T1000 (cell line): ENCODE measurements at places on chromosomes 3 and 15.
A peak's percentile ranks its signal among the peaks of the same experiment; 100 is the strongest.

- DNase-seq = no peak
Measured at GRCh38 chr3:67064105-67064504, 66.0 kb downstream of the KBTBD8 start.

DNA sequence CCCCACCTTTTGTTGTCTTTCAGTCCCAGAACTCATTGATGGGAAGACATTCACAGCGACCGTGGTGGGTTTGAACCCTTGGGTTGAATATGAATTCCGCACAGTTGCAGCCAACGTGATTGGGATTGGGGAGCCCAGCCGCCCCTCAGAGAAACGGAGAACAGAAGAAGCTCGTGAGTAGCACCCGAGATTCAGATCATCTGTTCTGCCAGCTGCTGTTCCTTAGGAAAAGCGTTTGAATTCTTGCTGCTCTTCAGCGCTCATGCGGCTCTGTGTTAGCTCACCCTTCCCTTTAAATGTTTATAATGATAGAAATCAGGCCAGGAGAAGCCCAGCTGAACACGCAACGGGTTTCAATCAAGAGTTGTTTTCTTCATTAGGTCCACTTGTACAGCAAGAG lies 73.0 kb downstream of the IL5RA start:
- no peak for DNase-seq

- no peak for DNase-seq
Measured at GRCh38 chr3:101873619-101874018, 24.3 kb downstream of the NFKBIZ start.

DNA sequence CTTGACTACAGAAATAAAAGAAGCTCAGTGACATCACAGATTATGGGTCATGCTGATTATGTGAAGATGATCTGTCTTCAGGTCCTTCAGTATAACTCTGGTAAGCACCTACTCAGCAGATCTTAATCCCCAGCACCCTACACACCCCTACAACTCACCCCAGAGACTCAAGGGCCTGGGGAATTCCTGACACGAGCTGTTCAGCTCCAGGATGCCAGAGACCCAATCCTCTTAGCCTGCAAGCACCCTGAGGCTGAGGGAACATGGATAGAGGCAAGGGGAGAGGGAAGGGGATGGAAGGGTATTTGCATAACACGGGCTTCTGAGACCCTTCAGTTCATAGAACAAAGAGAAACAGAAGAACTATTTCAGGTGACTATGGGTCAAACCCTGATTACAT lies 13.0 kb downstream of the GLB1 start:
- no peak for DNase-seq

- DNase-seq = no peak
Measured at GRCh38 chr15:89303986-89304385, 30.6 kb downstream of the POLG start.

DNA sequence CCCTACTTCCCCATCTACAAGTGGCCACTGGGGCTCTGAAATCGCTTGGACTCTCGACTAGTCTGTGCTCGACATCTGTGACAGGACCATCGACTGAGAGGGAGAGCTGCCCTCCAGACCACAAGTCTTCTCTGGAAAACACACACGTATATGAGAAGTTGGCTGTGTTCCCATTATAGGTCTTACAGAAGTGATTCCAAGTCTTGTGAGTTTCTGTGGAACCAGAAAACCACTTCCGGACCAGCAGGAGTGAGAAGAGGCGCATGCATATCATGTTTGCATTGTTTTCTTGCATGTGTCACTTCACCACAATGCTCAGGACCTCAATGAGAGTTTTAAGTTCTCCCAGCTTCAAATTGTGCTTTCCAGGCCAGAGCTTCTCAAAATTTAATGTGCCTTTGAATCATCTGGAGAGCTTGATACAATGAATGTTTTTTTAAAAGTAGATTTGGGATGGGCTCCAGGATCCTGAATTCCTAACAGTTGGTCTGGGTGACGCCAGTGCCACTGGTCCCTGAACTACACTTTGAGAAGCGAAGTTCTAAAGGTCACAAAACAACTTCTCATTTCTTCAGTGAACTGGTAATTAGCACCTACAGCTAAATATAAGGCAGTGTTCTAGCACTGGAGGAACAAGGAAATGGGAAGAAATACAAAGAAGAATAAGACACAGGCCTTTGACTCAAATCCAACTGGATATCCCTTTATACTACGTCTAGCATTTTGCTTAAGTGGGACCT lies 15.7 kb downstream of the LIPC start:
- no peak for DNase-seq

DNA sequence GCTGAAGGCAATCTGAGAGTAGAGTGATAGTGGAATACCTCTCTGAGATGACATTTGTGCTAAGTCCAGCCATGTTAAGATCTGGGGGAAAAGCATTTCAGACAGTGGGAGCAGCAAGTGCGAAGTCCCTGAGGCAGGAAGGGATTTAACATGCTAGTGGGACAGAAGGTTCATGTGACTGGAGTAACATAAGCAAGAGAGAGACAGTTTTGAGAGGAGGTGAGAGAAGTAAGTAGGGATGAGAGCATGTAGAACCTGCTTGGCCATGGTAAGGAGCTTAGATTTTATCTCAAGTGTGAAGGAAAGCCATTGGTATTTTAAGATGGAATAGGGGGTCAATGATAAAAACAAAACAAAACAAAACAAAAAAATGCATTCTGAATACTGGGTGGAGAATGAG lies 358.6 kb upstream of the KCNH8 start:
- DNase-seq = no peak

DNA sequence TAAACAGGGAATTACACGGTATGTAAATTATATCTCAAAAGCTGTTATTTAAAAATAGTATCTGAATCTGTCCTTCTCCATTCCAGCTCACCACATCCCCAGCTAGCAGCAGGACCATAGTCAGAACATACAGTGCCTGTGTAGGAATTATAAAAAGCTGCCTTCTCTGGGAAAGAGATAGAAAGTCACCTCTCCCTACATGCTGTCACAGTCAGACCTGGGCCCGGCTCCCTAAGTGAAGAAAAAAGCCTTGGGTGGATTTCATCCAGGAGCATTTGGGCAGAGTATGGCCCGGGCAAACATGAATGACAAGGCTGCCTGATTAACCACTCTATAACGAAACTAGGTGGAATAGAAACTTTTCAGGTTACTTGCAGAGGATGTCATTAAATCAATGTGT lies 144.1 kb downstream of the CNTN3 start:
- DNase-seq = no peak

- no peak for DNase-seq
Measured at GRCh38 chr15:79494963-79495755, 63.0 kb downstream of the MINAR1 start.

DNA sequence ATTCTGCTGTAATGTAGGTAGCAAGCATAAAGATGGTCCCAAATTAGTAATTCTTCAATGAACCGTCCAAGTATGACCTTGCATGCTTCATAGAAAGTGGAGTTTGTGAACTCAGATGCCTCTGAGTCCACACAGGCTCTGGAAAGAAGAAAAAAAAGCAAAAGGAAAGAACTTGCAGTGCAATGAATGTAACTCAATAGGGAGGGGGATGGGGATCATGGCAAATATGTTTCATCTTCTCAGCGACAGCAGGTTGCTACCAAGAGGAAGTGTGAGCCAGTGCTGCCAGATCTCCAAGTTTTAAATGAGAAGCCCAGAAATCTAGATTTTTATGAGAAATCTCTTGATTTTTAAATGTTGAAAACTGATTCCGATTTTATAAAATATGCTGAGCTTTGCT lies 50.3 kb downstream of the IL20RB start:
- DNase-seq = no peak

GRCh38 chr15:70272565-70273355 lies 175.0 kb upstream of the TLE3 start:
- DNase-seq = no peak

DNA sequence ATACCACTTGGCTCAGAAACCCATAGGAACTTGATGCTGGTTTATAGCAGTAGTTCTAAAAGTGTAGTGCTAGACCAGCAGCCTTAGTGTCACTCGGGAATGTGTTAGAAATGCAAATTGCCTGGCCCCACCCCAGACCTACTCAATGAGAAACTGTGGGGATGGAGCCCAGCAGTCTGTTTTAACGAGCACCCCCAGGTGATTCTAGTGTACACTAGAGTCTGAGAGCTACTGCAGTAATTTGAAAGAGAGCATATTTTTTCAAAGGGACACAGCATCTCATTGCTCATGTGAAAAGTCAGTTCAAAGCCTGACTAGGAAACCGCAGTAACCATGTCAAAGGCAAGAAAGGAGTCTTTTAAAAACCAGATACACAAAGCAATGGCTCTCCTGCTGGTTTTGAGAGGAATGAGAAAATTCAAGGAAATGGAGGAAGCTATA lies 313.4 kb downstream of the SQOR start:
- DNase-seq = no peak

- DNase-seq = no peak
Measured at GRCh38 chr3:175896655-175897054, 1037.5 kb downstream of the NAALADL2 start.

DNA sequence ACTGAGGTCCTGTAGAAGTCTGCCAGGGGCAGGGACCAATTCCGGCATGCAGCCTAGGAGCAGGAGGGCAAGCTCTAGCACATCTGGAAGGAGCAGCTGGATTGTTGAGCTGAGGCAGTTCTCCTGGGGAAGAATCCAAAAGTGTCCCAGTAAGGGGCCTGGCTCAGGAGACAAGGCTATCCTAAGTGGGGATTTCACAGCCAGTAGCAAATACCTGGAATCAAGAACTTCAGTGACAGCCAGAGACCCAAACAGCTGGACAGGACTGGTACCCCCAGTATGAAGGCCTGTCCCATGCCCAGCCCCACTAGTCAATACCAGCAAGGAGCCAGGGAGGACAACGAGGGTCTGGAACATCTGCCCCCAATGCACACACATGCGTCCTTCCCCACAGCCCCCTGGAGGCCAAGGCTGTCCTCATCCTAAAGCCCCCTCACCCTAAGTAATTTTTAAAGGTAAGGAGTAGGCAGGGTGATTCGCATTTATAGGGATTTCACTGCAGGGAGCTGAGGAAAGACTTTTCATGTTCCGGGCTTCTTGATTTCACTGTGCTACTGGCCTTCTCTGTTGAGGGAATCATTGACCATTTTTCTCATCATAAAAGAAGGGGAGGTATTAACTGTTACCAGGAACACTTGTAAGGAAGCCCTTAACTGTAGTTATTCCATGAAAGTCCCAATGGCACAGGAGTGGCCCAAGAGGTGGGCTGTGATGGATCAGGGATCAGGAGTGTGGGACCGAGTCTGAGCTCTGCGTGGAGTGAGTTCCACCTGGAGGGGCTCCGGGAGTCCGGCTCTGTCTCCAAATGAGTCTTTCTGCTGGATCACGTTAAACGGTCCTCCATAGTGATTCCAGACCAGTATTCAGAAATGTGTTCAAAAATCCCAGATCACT lies 2.6 kb upstream of the CHSY1 start:
- no peak for DNase-seq

GRCh38 chr3:113658107-113658506 lies 38.3 kb downstream of the USF3 start:
- no peak for DNase-seq

- no peak for DNase-seq
Measured at GRCh38 chr3:74167926-74168325, 446.5 kb downstream of the CNTN3 start.

DNA sequence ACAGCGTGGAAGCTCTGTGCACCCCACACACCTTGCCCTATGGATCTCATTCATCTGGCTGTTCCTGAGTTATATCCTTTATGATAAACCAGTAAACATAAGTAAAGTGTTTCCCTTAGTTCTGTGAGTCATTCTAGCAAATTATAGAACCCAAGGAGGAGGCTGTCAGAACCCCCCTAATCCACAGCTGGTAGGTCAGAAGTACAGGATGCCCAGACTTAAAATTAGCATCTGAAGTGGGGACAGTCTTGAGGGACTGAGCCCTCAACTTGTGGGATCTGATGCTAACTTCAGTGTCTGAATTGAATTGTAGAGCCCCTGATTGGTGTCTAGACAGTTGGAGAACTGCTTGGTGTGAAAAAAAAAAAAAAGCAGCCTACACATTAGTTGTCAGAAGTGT lies 75.1 kb downstream of the B3GNT5 start:
- no peak for DNase-seq

DNA sequence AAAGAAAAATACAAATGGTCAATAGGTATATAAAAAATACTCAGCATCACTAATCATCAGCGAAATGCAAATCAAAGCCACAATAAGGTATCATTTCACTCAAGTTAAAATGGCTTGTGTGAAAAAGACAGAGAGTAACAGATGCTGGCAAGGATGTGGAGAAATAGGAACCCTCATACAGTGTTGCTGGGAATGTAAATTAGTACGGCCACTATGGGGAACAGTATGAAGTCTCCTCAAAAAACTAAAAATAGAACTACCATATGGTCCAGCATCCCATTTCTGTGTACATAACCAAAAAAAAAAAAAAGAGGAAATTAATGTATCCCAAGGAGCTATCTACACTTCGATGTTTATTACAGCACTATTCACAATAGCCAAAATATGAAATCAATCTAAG lies 98.1 kb upstream of the TGFBR2 start:
- DNase-seq = no peak

- no peak for DNase-seq
Measured at GRCh38 chr15:93515256-93516051, 426.4 kb upstream of the RGMA start.

- DNase-seq = no peak
Measured at GRCh38 chr3:106256249-106256957, 387.6 kb upstream of the CBLB start.

DNA sequence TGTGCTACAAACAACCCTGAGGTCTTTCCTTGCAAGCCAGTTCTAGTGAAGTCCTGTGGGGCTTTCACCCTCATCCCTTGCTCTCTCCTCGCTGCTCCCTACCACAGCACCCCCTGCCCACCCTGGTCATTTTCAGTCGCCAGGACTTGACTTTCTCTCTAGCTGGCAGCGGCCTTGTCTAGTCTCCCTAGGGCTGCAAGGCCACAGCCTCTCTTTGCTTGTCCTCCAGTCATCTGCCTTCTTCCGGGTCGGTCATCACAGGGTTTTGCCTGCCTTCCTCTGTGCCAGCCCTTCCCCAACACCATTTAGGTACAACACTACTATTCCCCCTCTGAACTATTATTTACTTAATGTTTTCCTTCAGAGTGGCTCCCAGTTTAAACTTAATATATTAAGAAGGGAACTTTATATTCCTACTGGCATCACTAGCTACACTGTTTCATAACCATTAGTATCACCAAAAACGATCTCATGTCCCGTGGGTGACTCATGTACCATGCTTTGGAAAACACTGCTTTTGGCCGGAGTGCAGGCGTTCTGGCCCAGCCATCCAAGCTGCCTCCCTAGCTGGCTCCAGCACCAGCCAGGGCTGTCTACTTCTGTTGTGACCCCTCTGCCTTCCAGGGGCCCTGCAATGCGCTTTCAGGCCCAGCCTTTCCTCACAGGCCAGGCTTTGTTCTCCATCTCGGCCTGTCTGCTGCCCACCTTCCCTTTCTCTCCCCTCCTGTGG lies 21.4 kb downstream of the FAH start:
- peak; percentile 5 for DNase-seq

- DNase-seq = no peak
Measured at GRCh38 chr3:153572654-153573053, 410.6 kb downstream of the RAP2B start.

GRCh38 chr3:51982352-51982837 lies 940 bp upstream of the ACY1 start:
- no peak for DNase-seq
